ENCODE measurements at places on chromosomes 6 and 20.

DNA sequence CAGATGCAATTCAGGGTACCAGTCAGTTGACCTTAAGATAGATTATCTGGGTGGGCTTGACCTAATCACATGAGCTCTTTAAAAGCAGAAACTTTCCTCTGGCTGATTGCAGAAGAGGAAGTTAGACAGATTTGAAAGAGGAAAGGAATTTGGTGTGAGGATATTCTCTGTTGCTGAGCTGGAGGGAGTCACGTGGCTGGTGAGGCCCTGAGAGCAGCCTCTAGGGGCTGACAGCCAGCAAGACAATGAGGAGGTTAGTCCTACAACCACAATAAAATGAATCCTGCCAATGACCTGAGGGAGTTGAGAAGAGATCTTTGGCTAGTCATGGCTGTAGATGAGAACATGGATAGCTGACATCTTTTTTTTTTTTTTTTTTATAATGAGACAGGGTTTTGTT is 87.0 kb upstream of the B3GAT2 start:
- peak; percentile 15 for DNase-seq

GRCh38 chr6:161001421-161001820 is 9.9 kb downstream of the MAP3K4 start:
- no peak for DNase-seq

DNA sequence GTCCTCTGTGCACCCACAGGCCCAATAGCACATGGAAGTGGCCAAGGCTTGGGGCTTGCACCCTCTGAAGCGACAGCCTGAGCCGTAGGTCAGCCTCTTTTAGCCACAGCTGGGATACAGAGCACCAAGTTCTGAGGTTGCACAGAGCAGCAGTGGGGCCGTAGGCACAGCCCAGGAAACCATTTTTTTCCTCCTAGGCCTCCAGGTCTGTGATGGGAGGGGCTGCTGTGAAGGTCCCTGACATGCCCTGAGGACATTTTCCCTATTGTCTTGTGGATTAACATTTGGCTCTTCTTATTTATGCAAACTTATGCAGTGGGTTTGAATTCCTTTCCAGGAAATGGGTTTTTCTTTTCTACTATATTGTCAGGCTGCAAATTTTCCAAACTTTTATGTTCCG is 878.7 kb upstream of the MAN1A1 start:
- no peak for DNase-seq

GRCh38 chr20:34037767-34038166 is 44.1 kb downstream of the RALY start:
- no peak for DNase-seq

DNA sequence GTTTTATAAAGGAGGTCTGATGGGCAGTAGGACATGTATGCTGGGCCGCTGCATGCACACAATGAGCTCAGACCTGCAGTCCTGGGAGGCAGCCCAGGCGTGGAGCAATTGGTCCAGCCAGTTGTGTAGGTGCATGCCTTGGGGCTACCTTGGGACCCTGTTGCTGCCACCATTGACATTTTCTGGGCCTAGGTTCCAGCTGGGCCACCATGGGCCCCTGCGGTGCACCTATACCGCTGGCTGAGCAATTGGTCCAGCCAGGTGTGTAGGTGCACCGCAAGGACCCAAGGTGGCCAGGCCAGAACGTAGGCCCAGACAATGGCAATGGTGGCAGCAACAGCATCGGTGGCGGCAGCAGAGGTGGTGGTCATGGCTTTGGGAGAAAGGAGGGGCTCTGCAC is 143.9 kb downstream of the PXDC1 start:
- DNase-seq: no peak

- DNase-seq: no peak
Measured at GRCh38 chr6:16998461-16998860, 103.4 kb upstream of the STMND1 start.

GRCh38 chr20:50292591-50293283 is 102.1 kb downstream of the CEBPB start:
- DNase-seq: no peak

GRCh38 chr6:168152306-168152963 is 73.4 kb upstream of the FRMD1 start:
- no peak for DNase-seq

DNA sequence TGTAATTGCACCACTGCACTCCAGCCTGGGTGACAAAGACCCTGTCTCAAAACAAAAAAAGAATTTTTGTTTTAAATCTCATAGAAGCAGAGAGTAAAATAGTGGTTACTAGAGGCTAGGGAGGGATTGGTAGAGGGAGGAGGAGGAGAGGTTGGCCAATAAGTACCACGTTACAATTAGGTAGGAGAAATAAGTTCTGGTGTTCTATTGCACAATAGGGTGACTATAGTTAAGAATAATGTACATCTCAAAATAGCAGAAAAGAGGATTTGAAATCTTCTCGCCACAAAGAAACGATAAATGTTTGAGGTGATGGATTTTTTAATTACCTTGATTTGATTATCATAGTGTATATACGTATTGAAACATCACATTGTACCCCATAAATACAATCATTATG is 27.1 kb upstream of the TOP1 start:
- no peak for DNase-seq

GRCh38 chr6:20319520-20320357 is 81.9 kb upstream of the E2F3 start:
- no peak for DNase-seq

DNA sequence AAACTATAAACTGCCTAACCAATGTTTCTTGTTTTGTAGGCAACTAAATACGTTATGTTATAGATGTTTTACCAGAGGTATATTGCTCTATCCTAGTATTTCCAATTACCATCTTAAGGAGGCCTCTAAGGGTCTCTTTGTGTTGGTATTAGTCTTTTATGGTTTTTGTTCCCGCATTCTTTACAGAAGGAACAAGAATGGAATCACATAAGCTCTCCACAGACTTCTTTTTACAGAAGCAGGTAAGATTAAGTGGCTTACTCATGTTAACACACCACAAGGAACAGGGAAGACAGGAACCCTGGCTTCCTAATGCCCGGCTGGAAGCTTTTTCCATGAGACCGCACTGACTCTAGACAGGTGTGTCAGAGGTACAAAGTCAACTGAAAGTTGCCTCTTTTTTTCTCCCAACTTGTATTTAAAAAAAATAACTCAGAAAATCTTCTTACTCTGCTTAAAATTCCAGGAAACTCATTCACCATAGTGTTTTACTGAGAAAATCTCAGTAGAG is 55.1 kb downstream of the FKBP5 start:
- DNase-seq: no peak

DNA sequence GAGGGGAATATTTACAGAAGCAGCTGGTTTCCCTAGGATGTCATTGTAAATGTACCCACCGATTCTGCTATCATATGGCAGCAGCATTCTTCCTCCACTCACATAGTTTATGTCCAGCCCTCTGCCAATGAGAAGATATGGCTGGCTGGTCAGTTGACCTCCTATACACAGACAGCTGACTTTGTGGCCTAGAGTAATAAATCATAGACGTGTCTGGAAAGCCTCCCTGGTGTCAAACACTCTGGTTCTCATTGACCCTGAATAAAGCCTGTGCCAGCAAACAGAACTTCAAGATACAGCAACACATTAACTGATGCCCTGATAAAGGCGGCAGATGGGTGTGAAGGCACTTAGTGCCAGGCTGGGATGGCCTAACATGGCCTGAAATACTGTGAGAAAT is 52.6 kb downstream of the GPR63 start:
- DNase-seq: no peak
